NCI-H2081 treated with DMSO at 0.1 percent for 48 hours (cell line): ENCODE measurements at places on chromosomes 4 and X.

DNA sequence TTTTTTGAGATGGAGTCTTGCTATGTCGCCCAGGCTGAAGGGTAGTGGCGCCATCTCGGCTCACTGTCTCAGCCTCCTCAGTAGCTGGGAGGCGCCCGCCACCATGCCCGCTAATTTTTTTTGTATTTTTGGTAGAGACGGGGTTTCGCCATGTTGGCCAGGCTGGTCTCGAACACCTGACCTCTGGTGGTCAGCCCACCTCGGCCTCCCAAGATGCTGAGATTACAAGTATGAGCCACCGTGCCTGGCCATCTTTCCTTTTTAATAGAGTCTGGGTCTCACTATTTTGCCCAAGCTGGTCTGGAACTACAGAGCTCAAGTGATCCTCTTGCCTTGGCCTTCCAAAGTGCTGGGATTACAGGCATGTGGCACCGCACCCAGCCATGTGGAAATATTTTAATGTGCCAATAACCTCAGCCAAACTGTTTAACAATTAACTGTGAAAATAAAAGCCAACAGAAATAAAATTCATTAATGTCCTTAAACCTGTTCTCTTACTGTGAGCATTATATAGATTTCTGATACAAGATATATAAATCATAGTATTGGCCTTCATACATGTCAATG lies 16.3 kb downstream of the PDS5A start:
- DNase-seq: no peak

DNA sequence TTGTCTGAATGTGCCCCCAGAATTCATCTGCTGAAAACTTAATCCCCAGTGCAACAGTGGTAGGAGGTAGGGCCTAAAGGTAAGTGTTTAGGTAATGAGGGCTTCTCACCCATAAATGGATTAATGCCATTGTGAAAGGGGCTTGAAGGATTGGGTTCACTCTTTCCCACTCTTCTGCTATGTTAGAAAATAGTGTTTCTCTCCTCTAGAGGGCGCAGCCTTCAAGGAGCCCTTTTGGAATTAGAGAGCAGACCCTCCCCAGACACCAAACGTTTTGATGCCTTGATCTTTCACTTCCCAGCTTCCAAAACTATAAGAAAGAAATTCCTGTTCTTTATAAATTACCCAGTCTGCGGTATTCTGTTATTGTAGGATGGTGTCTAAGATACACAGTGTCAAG lies 706.4 kb downstream of the SMARCA1 start:
- DNase-seq: peak; percentile 1

GRCh38 chr4:163077680-163078079 lies 89.0 kb downstream of the NAF1 start:
- DNase-seq: no peak

- no peak for DNase-seq
Observed at GRCh38 chr4:53937918-53938317, 126.5 kb downstream of the CHIC2 start.

GRCh38 chr4:69986663-69987062 lies 9.1 kb upstream of the STATH start:
- no peak for DNase-seq

- DNase-seq: no peak
Observed at GRCh38 chr4:159177265-159178150, 74.6 kb downstream of the RAPGEF2 start.
